ENCODE measurements at places on chromosomes 2 and 18.

DNA sequence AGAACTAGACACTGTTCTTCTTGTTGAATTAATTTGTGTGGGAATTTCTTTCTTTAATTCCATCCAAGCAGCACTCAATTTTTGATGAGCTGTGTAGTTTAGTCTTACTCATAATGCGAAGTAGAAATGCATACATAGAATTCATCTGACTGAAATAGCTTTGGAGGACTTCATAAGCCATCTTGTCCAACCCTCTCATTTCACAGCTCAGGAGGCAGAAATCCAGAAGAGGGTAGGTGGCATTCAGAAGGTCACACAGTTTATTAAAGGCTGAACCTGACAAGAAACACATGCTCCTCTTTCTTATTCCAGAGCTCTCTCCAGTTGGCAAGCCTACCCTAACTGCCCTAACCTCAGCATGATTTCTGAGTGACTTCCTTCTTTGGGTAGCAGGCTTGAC is 169.2 kb upstream of the NOSTRIN start:
- no peak for DNase-seq

- no peak for DNase-seq
Observed at GRCh38 chr2:177355874-177356273, 36.7 kb upstream of the AGPS start.

DNA sequence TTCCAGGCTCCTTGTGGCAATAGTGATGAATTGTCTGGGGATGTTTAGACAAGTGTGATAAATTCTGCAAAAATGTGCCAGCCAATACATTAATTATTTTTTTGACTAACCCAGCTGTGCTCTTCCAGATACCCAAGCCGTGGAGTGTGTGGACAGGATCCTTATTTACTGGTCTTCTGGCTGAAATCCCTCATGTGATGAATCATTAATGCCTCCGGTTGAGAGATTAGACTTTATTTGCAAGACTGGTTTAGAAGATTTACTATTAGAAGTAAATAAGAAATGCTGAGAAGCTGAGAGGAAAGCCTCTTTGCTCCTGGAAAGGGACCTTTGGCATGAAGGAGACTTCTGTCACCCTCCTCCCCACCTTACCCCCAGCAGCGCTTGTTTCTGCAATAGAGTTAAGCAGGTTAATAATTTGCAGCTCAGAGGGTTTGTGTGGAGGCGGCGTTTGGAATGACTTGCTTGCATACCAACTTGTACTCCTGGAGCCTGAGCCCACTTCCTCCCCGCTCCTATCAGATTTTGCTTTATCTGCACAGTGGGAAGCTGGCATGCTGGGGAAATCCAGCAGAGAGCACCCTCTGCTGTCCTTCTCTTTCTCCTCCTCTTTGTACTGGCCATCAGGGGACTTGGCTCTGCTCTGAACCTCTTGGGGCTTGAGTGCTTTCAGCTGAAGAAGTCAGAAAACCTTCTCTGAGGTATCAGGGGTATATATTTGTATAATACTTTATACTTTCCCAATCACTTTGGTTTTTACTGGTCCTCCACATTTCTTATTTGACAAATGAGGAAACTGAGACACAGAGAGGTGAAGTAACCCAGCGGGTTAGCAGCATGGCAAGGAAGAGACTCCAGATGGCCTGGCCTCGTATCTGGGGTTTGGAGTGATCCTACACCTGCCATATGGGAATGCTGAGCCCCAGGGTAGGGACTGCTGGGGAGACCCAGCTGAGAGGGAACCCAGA is 16.3 kb downstream of the SLC3A1 start:
- no peak for DNase-seq

DNA sequence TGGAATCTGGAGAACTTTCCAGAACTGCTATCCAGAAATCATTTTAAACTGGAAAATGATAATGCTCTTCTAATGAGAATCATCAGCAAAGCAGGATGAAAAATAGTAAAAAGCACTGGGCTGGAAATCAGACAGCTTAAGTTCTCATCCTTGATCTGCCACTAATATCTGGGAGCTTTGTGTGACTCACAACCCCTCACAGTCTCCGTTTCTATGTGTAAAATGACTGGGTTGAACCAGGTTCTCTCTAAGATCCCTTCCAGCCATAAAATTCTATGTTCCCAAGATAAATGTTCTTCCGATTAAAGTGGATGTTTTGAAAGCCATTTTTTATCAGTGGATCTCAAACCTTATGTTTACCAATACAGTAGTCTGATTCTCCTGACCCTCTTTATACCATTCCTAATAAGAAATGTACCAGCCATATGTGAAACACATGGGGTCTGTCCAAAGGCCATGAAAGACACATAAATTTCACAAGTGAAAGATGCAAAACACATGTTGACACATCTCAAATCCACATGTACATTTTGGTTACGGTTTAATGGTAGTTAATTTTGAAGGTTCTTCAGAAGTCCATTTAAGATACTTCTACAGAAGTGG is 188.8 kb downstream of the EN1 start:
- DNase-seq = no peak

- no peak for DNase-seq
Observed at GRCh38 chr2:96103187-96103601, 13.2 kb downstream of the ADRA2B start.

DNA sequence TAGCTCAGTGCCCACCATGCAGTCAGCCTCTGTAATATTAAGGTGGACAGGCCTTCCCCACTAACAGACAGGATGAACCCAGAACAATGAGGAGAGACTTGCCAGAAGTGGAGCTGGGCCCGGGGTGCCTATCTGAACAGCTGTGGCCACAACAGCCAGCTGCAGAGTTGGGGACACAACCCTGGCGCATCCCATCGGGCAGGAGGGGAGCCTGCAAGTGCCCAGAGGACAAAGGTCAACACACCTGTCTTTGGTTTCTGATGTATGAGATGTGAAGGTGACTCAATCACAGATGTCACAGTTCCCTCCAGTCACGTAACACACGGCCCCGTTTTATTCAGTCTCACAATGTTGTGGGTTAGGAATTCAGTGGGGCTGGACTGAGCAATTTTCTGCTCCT is 48.2 kb upstream of the TAF1B start:
- DNase-seq = no peak

DNA sequence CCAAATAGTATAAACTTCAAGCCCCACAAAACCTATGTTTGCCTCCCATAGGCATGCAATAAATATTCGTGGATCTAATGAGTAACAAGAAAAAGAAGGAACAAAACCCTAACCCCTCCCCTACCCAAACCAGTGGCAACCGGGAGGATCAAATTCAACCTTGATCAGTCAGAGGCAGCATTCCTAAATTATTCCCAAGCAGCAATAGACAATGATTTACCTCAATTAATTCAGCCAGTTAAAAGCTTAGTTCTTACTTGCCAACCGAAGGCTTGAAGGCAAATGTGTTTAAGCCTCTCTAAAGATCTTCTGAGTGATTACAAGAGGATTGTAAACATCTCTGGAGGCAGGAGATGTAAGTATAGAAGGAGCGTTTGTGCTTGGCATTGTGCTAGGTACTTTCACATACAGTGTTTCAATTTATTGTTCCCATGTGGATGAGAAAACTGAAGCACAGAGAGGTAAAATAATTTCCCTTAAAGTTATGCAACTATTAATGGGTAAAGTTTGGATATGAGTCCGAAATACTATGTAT is 197.7 kb downstream of the MTX2 start:
- DNase-seq = no peak

DNA sequence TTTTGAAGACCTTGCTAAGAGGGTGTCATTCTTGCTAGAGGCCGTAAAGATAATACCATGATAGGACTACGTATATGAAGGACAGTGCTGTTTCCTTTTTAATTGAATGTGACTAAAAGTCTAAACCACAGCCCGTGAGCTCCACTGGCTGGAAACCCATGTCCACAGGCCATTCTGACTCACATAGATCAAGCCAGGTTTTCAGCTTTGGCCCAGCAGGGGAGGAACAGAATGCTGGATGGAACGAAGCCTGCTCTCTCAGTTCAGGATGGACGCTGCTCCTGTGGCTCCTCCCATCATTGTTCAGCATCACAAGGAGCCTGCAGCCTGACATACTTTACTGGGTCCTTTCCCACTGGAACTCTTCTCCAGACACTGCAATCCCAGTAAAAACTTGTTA is 47.6 kb downstream of the ALPK2 start:
- DNase-seq = no peak

All from GM12891 (cell line).